ENCODE measurements at places on chromosomes 4 and X.

DNA sequence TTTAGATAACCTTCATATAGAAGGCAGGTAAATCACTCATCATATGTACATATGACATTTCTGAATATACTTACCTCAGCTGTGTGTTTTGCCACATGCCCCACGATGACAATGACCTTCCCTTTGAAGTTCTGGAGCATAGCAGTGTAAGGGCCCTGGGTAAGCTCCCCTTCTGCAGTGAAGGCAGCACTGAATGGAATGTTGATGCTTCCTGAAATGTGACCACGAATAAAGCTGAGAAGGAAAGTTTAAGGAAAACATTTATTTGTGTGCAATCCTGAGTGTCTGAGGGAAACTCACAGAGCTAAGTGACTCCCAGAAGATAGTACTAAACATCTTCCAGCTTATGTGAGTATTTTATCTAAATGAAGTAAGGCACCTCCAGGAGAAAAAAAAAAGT, 200.1 kb downstream of the NPNT start:
- DNase-seq = no peak

- DNase-seq = no peak
Observed at GRCh38 chrX:131649741-131650140, 105.9 kb downstream of the OR13H1 start.

- no peak for DNase-seq
Observed at GRCh38 chrX:53044995-53045394, 3.6 kb upstream of the GPR173 start.

DNA sequence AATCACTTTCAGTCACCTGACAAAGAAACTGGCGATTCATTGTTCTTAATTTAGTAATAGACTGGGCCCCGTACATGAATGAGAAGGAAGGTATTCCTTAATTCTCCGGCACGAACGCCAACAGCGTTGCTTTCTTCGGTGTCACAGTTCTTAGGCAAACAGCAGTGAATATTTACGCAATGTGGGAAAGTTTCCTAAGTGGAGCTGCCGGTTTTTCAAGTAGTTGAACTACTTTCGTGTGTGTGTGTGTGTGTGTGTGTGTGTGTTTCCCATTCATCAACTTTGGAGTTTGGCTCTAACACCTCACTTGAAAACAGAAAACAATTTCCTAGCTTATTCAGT, 651 bp downstream of the NXT2 start:
- DNase-seq = peak; percentile 58

GRCh38 chr4:125313497-125313896, 1.3 kb upstream of the FAT4 start:
- peak; percentile 48 for DNase-seq

DNA sequence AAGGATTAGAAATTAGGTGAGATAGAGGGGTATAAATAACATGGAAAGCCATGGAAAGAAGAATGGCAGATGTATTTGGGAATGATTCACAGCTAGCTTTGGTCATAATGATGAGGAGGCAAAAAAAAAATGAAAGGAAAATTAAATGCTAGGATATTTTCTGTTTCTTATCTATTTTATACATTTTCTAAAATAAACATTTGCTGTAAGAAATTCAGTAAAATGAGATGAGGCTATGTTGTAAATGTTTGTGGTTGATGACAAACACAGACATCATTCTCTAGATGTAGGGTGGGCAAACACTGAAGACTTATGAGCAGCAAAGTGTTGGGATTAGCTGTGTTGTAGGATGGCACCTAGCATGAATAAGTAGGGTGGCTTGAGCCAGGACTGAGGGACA, 407.1 kb downstream of the IL15 start:
- no peak for DNase-seq

GRCh38 chr4:148092316-148093014, 349.7 kb downstream of the NR3C2 start:
- DNase-seq = no peak

GRCh38 chr4:26490111-26490959, at the start of gene CCKAR:
Gene CCKAR (minus strand): TSS chr4:26490484. CDS start chr4:26490267, 217 bp downstream.
- no peak for DNase-seq

DNA sequence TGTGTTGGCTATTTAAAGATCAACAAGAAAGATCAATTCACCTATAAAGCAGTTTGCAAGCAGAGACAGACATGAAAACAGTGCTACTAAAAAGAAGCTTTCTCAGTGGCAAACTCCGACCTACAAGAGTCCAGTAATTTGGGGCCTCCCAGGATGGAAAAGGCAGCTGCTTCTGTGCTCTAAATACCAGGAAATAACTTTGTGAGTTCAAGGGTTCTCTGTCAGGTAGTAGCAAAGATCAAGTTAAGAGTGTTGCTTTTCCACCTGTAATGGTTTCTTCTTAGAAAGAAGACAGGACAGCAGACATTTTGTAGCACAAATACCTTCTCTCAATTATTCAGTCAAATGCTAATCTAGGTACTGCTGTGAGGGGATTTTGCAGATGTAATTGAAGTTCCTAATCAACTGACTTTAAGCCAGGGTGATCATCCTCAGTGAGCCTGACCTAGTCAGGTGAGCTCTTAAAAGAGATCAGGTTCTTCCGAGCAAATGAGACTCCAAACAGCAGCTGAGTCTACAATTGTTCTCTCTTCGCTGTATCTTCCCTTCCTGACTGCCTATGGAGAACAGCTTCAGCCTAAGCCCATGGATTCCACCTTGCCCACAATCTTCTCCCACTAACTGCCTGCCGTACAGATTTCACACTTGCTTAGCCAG, 13.5 kb downstream of the ANKRD17 start:
- no peak for DNase-seq

DNA sequence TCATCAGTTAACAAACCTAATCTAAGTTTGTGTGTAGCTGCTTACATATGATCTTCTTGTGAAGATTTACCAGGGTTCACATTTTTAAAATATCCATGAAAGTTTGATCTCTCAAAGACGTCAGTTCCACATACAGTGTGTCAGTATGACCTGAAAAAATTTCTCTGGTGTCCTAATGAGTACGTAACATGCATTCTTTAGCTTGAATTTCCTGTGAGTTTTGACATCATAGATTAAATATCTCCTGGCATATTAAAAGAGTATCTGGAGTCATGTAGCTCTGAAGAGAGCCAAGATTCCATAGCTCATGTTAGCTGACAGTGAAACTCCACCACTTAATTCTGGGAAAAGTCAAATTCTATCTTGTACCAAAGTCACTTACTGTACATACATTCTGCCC, 43.9 kb upstream of the PDLIM5 start:
- no peak for DNase-seq

DNA sequence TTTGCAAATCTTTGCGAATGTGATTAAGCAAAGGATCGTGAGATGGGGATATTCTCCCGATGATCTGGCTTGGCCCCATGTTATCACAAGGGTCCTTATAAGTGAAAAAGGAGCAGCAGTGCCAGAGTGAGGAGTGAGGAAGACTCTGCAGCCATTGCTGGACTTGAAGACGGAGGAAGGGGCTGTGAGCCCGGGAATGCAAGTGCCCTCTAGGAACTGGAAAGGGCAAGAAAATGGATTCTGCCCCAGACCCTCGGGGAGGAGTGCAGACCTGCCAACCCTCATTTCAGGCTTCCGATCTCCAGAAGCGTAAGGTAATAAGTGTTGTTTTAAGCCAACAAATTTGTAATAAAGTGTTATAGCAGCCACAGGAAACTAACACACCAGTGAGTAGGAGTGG, 76.3 kb downstream of the EVC start:
- DNase-seq = no peak

DNA sequence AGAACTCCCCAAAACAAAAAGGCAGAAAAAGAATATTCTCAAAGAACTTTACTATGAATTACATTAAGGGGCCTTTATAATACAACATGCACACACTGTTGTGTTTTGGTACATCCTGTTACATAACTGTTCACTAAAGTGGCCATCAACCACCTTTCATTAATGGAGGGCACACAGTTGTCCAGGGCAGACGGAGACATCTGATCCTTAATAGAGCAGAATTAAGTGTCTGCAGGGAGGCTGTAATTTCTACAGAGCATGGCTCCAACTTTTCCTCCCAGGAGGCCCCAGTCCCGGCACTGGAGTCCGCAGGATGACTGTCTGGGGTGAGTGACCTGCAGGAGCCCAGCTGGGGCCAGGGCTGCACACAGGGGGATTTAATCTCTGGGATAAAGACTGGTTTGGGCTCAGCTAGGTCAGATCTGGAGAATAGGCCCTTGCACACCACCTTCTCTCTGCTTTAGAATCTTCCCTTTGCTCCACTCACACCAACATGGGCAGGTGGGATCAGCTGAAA, 233.4 kb downstream of the MAML3 start:
- no peak for DNase-seq

DNA sequence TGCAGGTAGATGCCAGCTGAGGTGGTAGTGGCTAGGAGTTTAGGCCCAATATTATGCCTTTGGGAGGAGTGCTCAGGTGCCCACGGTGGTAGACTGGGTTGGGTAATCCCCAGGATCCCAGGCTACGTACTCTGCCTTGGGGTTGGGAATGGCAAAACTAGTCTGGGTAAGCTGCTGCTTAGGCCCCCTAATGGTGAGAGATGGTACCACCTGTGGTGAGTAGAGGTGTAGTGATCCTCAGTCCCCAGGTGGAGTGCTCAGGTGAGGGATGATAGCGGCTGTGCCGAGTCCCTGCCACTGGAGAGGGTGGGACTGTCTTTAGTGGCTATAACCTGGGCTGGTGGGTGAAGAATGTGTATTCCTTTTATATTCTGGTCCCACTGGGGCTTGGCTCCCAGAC, 75.2 kb downstream of the IL1RAPL2 start:
- no peak for DNase-seq

GRCh38 chr4:83067058-83067639, 32.2 kb downstream of the COPS4 start:
- no peak for DNase-seq

DNA sequence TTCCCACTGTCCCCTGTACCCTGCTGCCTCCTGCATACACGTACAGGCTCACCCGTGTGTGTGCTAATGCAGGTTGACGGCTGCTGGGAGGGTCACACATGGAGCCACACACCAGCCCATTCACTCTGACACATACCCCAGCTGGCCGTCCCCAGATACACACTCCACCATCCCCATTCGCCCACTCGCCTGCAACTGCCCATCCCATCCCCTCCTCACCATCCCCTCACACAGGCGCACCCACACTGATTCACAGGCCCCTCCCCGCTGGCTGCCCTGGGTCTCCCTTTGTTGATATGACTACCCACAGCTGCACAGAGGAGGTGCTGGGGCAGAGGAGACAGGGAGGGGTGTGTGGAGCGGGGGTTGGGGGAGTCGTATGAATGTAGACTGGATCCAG, 25.7 kb downstream of the PJA1 start:
- DNase-seq = no peak

DNA sequence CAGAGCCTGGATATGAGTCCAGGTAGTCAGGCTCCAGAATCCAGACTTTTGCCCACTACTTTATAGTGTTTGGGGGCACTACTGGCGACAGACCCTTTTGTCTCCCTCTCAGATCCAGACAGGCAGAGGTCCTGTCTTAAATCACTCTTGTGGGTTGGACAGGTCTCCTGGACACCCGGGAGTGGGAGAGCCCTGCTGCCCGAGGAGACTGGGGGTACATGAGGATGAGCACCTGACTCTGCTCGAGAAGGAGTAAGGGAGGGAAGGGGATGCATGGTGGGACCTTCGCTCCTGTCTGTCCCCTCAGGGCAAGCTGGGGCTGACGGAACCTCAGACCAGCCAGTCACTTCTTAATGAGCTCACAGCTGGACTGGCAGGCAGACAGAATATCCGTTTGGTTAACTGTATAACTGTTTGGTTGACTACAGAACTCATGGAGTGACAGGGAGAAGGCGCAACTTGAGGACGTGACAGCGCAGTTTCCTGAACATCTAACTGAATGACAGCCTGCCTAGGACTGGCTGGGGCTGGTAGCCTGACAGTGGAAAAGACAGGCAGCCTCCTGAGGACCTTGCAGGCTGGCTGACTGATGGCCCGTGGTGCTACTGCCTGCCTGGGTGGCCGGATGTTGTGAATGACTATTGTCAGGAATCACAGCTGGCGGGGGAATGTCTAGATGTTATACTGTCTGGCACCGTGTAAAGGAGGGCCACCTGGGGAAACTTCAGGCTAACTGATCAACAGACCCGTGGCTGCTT, 1.6 kb upstream of the SUV39H1 start:
- no peak for DNase-seq

- no peak for DNase-seq
Observed at GRCh38 chr4:118760092-118760491, 74.9 kb downstream of the METTL14 start.

- DNase-seq = no peak
Observed at GRCh38 chrX:150984169-150984824, 1.2 kb downstream of the HMGB3 start.

DNA sequence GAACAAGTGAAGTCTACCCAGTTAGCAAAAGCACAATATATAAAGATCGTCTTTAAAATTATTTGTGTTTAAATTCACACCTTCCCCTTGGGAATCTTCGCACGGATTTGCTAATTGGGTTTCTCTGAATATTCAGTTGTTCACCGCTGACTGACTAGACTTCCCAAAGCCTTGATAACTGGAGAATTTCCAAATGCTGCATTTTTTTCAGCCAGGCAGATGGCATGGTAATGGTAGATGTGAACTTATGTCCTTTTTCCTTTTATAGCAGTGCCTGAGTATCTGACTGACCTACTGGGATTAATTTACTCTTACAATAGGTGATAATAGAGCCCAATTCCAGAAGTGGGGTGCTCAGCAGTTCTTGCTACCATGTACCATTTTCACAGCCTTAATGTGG, 548.1 kb downstream of the PACRGL start:
- DNase-seq = no peak

GRCh38 chr4:95343235-95343634, 205.5 kb downstream of the UNC5C start:
- DNase-seq = no peak

GRCh38 chr4:39528061-39528465, 824 bp upstream of the UGDH start:
- peak; percentile 83 for DNase-seq

DNA sequence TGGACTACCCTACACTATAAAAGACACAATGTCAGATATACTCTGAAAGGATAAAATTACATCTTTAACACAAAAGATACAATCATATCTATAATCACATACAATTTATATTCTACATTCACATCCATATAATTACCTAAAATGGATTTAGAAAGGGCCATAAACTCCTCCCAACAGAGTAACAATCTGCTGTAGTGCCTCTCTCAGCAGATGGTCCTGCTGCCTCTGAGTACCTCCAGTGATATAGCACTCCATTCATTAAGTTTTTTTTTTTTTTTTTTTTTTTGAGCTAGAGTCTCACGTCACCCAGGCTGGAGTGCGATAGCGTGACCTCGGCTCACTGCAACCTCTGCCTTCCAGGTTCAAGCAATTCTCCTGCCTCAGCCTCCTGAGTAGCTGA, 7.4 kb downstream of the ANKRD37 start:
- no peak for DNase-seq

- DNase-seq = no peak
Observed at GRCh38 chr4:176439611-176440010, 119.8 kb downstream of the SPCS3 start.

- no peak for DNase-seq
Observed at GRCh38 chr4:79425586-79425985, 17.6 kb upstream of the GK2 start.

- no peak for DNase-seq
Observed at GRCh38 chr4:73894001-73894400, 24.8 kb downstream of the CXCL1 start.

Measured in colonic mucosa (tissue), 4 donors.